ENCODE measurements at places on chromosomes 12 and 14. TPM values are rescaled to one million over a fixed set of nuclear protein-coding genes. Genes with fewer than 3 reads are reported as not detected.

MYL6 gene
- 1,811 TPM for total RNA-seq

TAS2R46 gene
- total RNA-seq = 3.9 TPM

ARHGAP9 gene
- total RNA-seq = 38.8 TPM

CDCA3 gene
- 2.1 TPM for total RNA-seq

SPATA7 gene
- 7.1 TPM for total RNA-seq

SLIRP gene
- 57.3 TPM for total RNA-seq

GRCh38 chr14:40347675-40348074 is 915.4 kb upstream of the FBXO33 start:
- DNase-seq = no peak

DNA sequence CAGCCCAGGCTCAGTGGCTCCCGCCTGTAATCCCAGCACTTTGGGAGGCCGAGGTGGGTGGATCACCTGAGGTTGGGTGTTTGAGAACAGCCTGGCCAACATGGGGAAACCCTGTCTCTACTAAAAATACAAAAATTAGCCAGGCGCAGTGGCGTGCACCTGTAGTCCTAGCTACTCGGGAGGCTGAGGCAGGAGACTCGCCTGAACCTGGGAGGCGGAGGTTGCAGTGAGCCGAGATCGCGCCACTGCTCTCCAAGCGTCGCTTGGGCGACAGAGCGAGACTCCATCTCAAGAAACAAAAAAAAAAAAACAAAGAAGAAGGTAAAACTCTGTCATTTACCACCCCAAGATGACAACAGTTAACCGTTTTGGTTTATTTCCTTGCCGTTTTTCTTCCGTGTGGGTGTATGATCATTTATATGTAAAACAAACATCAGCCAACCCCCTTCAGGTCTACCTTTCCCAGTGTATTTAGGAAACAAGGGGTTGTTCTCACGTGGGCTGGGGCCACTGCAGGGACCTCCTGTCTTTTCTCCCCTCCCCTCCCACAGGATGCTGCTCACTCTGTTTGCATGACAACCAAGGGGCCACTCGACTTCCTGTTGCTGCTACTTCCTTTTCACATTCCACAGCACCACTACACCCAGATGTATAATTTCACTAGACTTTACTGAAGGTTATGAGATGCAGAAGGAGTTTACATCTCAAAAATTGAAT is 13.6 kb downstream of the TTC9 start:
- no peak for DNase-seq

DNA sequence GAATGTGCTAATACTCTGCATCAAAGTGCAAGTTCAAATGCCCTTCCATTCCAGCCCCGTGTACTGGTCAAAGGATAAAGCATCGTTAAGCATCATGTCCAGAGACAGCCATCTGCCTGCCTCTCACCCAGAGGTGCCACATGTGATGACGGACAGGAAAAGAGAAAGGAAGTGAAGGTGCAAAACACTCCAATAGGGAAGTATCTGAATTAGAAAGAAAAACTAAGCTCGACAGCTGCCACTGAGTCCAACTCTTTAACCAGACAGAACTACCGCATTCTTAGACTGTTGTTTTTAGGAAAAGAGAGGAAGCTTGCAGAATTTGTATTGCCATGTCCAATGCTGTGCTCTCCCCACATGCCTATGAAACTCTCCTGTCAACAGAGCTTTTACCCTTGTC is 465.0 kb upstream of the SOX5 start:
- DNase-seq = no peak

DNA sequence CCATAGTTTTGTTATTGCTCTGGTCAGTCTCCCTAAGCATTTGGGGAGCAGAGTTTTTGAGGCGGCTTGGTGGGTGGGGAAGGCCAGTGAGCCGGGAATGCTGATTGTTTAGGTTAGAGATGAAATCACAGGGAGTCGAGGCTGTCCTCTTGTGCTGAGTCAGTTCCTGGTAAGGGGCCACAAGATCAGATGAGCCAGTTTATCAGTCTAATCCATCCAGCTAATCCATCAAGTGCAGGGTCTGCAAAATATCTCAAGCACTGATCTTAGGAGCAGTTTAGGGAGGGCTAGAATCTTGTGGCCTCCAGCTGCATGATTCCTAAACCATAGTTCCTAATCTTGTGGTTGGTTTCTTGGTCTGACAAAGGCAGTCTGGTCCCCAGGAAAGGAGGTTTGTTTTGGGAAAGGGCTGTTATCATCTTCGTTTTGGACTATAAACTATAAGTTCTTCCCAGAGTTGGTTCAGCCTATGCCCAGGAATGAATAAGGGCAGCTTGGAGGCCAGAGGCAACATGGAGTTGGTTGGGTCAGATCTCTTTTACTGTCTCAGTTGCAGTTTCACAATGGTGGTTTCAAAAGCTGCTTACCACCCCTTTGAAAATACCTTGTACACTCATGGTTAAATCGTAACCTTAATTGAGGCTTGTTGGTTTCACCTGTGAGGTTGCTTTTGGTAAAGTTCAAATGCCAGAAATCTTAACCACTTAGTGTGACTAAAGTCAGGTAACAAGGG is 33.6 kb upstream of the HIGD1C start:
- DNase-seq = no peak

- no peak for DNase-seq
These were observed 53.3 kb upstream of the STK38L start for GRCh38 chr12:27190761-27191160.

GRCh38 chr14:102902086-102902485 is 20.4 kb upstream of the AMN start:
- peak; percentile 32 for DNase-seq

- peak; percentile 80 for DNase-seq
These were observed 11.2 kb upstream of the FKBP11 start for GRCh38 chr12:48936379-48936979.

DNA sequence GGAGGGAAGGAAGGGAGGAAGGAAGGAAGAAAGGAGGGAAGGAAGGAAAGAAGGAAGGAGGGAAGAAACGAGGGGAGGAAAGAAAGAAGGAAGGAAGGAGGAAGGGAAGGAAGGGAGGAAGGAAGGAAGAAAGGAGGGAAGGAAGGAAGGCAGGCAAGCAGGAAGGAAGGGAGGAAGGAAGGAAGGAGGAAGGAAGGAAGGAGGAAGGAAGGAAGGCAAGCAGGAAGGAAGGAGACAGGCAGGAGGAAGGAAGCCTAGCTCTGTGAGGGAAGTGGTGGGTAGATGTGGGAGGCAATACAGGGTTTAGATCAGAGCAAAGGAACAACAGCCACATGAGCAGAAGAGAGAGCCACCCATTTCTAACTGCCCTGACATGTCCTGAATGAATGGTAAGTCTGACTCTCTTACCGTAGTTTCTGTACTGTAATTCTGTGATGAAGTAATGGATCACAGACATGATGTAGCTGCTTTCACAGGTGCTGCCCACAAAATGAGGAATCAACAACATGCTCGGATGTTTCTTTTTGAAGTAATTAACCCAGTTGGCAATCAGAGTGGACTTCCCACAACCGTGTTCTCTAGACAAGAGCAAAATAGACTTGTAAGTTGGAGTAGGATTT is 24.4 kb upstream of the HSP90B1 start:
- no peak for DNase-seq

DNA sequence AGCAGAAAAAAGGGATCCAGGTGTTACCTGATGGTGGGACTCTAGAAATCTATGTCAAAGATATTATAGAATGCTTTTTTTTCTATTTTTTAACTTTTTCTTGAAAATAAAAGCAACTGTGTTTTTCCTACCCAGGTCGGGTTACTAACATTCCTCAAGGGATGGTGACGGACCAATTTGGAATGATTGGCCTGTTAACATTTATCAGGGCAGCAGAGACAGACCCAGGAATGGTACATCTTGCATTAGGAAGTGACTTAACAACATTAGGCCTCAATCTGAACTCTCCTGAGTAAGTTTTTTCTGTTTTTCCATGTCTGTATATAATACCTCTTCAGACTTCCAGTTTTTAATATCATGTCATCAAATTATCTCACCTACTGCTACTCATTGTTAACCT is 27.6 kb upstream of the KCNMB4 start:
- no peak for DNase-seq

- no peak for DNase-seq
These were observed 8.5 kb downstream of the COQ6 start for GRCh38 chr14:73958591-73958990.

GRCh38 chr14:32200368-32201192 is 1.3 kb upstream of the RNU6-7 start:
- DNase-seq = no peak

DNA sequence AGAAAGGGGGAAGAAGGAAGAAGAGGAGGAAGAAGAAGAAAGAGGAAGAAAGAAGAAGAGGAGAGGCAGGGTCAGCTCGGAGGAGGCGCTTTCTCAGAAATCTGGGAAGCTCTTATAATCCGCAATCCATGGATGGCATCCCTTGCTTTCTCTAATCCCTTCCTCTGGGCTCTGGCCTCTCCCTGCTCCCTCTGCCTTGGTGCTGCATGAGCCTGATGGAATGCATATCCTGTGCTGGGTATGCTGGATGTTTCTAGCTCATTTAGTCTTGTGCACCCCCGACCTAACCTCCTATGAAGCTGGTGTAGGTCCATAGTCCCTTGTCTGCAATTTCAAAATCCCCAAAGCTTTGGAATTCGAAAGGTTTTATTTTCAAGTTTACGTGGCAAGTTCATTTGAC is 94.2 kb upstream of the MYL2 start:
- DNase-seq = no peak

- no peak for DNase-seq
These were observed 198.9 kb downstream of the BMP4 start for GRCh38 chr14:53757732-53758131.

GRCh38 chr12:55470088-55470829 is at the start of gene OR6C70:
Gene OR6C70 (minus strand): TSS chr12:55470138. CDS start chr12:55470138, 0 bp downstream.
- no peak for DNase-seq

DNA sequence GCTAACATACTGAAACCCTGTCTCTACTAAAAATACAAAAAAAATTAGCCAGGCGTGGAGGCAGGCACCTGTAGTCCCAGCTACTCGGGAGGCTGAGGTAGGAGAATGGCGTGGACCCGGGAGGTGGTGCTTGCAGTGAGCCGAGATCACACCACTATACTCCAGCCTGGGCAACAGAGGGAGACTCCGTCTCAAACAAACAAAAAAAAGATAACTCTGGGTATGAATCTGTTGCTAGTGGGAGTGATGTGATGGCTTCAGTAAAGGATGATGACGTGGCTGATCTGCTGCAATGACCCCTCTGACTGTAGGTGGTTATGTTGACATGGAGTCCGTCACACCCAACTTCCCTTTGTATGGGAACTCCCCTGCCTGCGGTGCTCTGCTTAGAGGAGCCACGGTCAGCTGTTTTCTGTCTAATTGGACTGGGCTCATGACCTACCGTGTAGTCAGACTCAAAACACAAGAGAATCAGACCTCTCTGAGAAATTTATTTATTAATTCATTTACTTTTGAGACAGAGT is 59.1 kb upstream of the MED13L start:
- DNase-seq = no peak

GRCh38 chr12:98939350-98939749 is 294.3 kb downstream of the APAF1 start:
- DNase-seq = no peak

DNA sequence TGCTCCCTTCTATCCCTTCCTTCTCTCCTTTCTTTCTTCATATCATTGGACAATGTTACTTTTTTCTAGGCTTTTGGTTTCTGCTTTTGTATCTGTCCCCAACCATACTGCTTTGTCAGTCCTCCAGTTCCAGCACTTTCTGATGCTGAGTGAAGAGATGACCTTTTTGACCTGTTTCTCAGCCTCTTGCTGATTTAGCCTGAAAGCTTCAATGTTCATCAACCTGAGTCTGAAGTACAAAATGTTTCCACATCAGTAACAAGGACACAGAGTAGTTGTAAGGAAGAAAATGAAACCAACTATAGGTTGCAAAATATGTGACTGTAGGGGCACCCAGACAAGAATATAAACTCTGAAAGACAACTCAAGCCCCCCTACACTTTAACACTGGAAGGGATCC is 25.2 kb upstream of the AKAP6 start:
- no peak for DNase-seq

GRCh38 chr12:89927226-89927698 is 218.6 kb upstream of the ATP2B1 start:
- DNase-seq = no peak

DNA sequence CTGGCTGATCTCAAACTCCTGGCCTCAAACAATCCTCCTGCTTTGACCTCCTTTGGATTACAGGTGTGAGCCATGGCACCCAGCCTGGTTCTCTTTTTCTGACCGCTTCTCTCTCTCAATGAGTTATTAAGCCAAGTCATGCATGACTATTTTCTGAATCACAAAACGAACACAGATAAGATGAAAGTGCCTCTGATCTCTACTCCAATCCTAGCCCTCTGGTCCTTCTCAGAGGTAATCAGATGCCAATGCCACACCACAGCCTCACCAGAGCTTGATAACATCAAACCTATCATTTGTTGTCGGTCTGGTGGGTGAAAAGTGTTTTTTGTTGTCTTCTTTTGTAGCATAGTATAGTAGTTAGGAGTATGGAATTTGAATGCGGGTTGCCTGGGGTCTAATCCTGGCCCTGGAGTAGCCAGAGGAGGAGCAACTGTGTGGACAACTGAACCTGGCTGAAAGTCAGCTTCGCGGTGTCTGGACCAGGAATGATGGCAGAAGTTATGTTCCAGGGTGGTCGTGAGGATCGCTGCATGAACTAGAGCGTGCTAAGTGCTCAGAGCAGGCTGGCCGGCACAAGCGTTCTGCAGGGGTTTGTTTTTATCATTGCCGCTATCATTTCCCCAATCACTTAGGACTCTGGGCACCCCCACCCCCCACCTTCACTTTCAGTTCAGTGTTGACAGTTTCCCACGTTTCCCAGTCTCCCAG is 77.9 kb downstream of the SPRING1 start:
- no peak for DNase-seq

GRCh38 chr12:22709292-22709691 is 84.3 kb downstream of the ETNK1 start:
- DNase-seq = no peak

Data from aorta (tissue), 5 donors.